H1 (cell line): ENCODE measurements at places on chromosomes 16 and 17. TPM values are rescaled to one million over a fixed set of nuclear protein-coding genes. Genes with fewer than 3 reads are reported as not detected.

Gene CALB2
- polyA plus RNA-seq: 2.6 and 3.3 TPM in 2 replicates

Gene GH2
- polyA plus RNA-seq: 1.5 and 2.0 TPM in 2 replicates

Gene LRRC37A
- 1.1 and 1.4 TPM in 2 replicates for polyA plus RNA-seq

Gene KRT15
- 0.09 and 0.11 TPM in 2 replicates for polyA plus RNA-seq

Gene PDPR
- 40.2 and 56.6 TPM in 2 replicates for polyA plus RNA-seq

Gene CMTM1
- 1.2 and 1.7 TPM in 2 replicates for polyA plus RNA-seq

Gene TK2
- polyA plus RNA-seq: 2.7 and 3.2 TPM in 2 replicates

Gene SPNS2
- polyA plus RNA-seq: 1.2 and 1.9 TPM in 2 replicates

Gene PLCD3
- polyA plus RNA-seq: 26.5 and 32.3 TPM in 2 replicates

Gene KIF19
- 0.77 and 1.4 TPM in 2 replicates for polyA plus RNA-seq

Gene PHOSPHO1
- 0.45 and 1.2 TPM in 2 replicates for polyA plus RNA-seq

Gene LPCAT2
- polyA plus RNA-seq: 2.2 TPM in 2 replicates

Gene TPPP3
- polyA plus RNA-seq: 0.77 and 1.3 TPM in 2 replicates

Gene TOP2A
- polyA plus RNA-seq: 40.6 and 83.1 TPM in 2 replicates
